Activated CD4-positive, alpha-beta T cell treated with anti-CD3 and anti-CD28 coated beads, Interleukin-2, amount 10 ng/mL, durations not matched to agents 7 days and 5 days (primary cell): ENCODE measurements at places on chromosomes 13 and 19.

- DNase-seq, result no peak
Measured at GRCh38 chr19:29302002-29302928, 89.3 kb upstream of the UQCRFS1 start.

GRCh38 chr19:56477429-56478338 is 539 bp upstream of the ZNF667 start:
- DNase-seq, result peak; percentile 75

DNA sequence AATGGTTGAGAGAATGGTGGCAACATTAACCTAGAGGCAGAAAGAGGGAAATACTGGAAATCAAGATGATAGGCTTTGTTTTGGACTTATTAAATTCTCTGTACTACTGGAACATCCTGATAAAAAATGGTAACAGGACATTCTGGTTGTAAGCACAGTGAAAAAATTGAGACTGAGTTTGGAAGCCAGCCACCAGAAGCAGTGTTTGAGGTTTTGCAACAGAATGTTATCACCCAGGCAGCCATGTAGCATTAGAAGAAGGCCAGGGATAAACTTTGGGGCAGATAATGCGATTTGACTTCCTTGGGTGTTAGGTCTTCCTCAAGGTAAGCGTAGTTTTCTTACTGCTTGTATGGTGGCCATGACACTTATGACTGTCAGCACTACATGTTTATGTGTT is 307.4 kb downstream of the ATP8A2 start:
- no peak for DNase-seq

DNA sequence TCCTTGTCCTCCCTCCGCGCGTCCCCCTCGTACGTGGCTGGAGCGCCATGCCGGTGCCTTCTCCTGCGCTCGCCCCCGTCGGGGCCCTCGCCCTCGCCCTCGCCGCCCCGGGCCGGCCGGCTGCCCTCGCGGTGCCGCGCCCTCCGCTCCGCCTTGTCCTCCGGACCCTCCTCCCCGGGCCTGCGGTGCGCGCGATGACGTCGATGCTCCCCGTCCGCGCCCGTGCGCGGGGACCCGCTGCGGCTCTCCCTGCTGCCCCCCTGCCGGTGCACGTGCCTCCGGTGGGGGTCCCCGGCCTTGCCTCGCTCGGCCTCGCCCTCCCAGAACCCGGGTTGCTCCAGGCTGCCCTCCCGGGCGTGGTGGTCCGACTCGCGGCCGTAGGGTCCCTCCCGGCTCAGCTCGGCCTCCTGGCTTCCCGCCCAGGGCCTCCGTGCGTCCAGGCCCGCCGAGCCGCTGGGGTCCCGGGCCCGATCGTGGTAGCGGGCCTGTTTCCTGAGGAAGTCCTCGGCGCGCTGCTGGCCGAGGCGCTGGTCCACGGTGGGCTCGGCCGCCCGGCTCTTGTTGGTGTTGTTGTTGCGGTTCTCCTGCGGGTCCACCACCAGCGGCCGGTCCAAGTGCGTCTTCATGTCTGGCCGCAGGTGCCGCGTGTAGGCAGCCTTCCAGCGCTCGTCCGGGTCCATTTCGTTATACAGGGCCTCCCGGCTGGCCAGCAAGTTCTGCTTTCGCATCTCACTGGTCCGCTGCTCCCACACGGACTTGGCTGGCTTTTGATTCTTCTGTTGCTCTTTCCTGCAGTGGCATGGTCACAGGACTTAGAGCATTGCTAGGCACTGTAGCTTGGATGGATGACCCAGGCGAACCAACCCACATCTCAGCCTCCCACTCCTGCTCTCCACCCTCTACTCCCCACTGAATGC is 148.6 kb downstream of the IER2 start:
- no peak for DNase-seq

GRCh38 chr19:56174086-56174485 is 1.7 kb upstream of the GALP start:
- DNase-seq, result no peak

- DNase-seq, result no peak
Measured at GRCh38 chr19:12726988-12727316, 3.2 kb upstream of the TNPO2 start.

- no peak for DNase-seq
Measured at GRCh38 chr13:27855381-27855780, 63.1 kb downstream of the GSX1 start.

GRCh38 chr19:3289971-3290569 is 65.6 kb downstream of the CELF5 start:
- DNase-seq, result no peak

DNA sequence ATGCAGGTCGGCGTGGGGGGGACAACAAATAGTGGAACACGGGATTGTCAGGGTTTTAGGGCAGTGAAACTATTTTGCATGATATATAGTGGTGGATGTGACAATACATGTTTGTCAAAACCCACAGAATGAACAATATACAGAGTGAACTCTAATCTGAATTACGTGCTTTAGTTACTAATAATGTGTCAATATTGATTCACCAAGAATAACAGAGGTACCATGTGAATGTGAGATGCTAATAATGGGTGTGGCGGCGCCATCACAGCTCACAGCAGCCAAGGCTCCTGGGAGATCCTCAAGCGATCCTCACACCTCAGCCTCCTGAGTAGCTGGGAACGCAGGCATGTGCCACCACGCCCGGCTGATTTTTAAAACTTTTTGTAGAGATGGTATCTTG is 12.9 kb downstream of the ELAVL1 start:
- DNase-seq, result no peak

GRCh38 chr13:99484473-99484872 is 16.8 kb upstream of the TM9SF2 start:
- DNase-seq, result peak; percentile 54

GRCh38 chr19:30543243-30543945 is 171.2 kb downstream of the ZNF536 start:
- DNase-seq, result no peak

- peak; percentile 35 for DNase-seq
Measured at GRCh38 chr13:43879755-43880181, at the start of gene LACC1. LACC1 (plus strand) TSS chr13:43879904; CDS start chr13:43880986, 1,082 bp downstream.

GRCh38 chr19:13817018-13817614 is 21.9 kb downstream of the ZSWIM4 start:
- peak; percentile 31 for DNase-seq

GRCh38 chr13:84191139-84191538 is 308.9 kb upstream of the SLITRK1 start:
- no peak for DNase-seq

GRCh38 chr13:42812316-42812715 is 30.9 kb downstream of the FAM216B start:
- no peak for DNase-seq

GRCh38 chr19:41564515-41565378 is 11.2 kb upstream of the CEACAM21 start:
- DNase-seq, result no peak

GRCh38 chr19:31528261-31528660 is 179.0 kb upstream of the TSHZ3 start:
- DNase-seq, result no peak

GRCh38 chr13:113863524-113864272 is at the start of gene GAS6:
GAS6 (minus strand) TSS chr13:113864076; CDS start chr13:113863920, 156 bp downstream.
- no peak for DNase-seq

DNA sequence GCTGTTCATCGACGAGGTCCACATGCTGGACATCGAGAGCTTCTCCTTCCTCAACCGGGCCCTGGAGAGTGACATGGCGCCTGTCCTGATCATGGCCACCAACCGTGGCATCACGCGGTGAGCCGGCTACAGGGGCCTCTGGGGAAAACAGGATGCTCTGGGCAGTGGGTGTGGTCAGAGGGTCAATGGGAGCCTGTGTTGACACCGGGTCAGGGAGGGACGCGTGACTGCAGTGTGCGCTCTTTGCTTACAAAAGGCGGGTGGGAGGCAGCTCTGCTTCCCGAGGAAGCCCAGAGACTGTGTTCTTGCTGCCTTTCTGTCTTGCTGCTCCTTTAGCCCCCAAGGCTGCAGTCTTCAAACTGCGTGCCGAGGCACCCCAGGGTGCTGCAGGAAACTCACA is 5.7 kb downstream of the LHB start:
- no peak for DNase-seq

- DNase-seq, result no peak
Measured at GRCh38 chr13:91557328-91558090, 159.1 kb downstream of the GPC5 start.

GRCh38 chr13:59478908-59479307 is 684.8 kb downstream of the DIAPH3 start:
- no peak for DNase-seq

DNA sequence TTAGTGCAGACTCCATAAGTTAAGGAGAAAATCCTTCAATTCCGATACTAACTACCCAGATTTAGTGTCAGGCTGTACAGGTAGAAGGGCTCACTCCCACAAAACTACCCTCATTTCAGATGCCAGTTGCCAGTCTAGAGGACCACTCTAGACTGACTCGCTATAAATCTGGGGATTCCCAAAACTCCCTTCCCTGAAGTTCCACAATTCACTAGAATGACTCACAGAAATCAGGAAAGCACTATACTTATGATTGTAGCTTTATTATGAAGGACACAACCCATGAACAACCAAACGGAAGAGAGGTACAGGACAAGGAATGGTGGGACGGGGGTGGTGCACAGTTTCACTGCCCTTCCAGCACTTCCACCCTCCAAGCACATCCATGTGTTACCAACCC is 321.2 kb downstream of the DIAPH3 start:
- DNase-seq, result no peak

DNA sequence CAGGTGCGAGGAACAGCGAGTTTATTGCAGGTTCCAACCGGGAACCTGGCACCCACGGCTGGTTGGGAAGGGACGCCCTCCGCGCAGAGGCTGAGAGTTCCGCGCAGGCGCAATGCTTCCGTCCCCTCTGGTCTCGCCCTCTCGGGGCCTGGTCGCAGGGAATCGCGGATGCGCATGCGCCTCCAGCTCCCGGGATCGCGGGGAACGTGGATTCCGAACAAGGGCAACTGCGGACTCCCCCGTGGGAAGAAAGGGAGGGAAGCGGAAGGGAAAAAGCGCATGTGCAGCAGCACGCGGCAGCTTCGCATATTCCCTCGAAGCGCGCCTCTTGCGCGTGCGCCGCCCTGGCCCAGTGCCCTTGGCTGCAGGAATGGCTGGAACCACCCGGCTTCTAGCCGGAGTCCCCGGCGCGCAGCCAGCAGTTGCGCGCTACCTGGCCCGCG is 1.1 kb downstream of the TSSK6 start:
- DNase-seq, result no peak

DNA sequence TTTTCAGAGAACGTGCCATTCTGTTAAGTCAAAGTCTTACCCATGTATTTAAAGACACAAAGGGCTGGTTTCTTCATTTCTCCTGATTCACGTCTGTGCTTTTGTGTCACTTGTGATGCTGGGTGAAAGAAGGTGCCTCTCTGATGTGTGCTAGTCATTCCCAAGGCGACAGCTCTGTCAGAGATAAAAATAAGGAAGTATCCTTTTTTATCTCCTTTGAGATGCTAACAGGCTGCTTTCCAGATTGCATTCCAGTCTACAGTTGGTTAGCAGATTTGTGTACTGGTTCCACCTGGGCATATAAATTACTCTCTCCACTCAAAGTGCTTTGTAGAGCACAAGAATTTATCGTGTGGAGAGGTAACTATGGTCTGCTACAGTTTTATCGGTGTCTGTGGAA is 33.5 kb upstream of the DCT start:
- DNase-seq, result no peak

DNA sequence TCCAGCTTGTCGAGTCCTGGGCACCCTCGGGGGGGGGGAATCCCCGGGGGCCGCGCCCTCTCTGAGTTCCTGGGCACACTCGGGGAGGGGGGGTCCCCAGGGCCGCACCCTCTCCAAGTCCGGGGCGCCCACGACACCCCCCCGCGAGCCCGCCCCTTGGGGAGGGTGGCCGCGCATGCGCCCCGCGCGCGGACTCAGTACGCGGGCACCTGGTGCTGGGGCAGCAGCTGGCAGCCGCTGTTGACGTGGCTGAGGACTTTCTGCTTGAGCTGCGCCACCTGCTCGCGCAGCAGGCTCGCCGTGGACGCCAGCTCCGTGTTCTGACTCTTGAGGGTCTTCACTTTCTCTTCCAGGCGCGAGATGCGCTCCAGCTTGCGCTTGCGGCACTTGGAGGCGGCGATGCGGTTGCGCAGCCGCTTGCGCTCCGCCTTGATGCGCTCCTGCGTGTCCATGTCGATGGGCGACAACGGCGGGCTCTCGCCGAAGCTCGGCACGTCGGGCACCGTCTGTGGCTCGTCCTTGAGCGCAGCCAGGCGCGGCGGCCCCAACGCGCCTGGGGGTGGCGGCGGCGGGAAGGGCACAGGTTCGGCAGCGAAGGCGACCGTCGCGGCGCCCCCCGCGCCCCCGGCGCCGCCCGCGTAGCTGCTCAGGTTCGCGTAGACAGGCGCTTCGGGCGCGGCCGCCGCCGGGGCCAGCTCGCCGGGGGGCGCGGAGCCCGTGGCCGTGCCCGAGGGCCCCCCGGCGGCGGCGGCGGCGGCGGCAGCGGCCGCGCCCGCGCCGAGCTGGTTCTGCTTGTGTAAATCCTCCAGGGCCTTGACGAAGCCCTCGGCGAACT is 958 bp downstream of the JUND start:
- DNase-seq, result peak; percentile 76

DNA sequence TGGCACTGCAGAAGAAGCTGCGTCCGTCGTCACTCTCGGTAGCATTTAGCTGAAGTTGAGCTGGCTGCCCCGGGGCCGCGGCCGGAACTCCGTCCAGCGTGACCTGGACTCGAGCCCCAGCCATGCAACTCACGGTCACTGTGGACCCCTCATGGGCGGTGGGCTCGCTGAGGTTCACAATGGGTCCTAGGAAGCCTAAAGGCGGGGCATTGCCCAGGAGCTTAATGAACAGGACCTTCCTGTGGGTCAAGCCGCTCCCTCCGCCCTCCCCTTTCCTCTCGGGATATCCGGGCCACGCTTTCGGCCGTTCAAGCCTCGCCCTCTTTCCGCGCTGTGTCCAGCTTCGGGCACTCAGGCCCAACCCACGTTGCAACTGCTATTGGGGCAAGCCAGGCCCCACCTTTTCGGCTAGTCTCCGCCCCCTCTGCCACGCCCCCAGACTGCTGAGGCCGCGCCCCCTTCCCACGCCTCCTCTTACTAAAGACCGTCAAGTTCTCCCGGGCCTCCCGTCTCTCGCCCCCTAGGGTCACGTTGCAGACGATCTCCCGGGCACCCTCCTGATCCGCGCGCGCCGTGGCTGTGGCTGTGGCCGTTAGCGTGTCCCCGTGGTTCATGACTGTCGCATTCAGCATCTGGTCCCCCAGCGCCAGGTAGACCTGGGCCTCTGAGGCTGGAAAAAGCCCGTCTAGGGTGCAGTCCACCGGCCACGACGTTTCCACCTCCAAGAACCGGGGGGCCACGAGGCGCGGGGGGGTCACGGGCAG is 1.4 kb upstream of the RAVER1 start:
- DNase-seq, result peak; percentile 39
